ENCODE measurements at places on chromosomes 1 and 21.

GRCh38 chr1:15187175-15188129, 33.9 kb downstream of the TMEM51 start:
- no peaks in the 10 kb centered on the region for H3K36me3 ChIP-seq
- no peak for DNase-seq
- no peaks in the 10 kb centered on the region for H3K27me3 ChIP-seq

- peaks cover 3% of the 10 kb centered on the region for H3K27me3 ChIP-seq
- no peak overlapping the region for H3K27ac ChIP-seq
- peaks cover 1% of the 10 kb centered on the region for H3K4me1 ChIP-seq
- H3K36me3 ChIP-seq = no peaks in the 10 kb centered on the region
- DNase-seq = no peak
Measured at GRCh38 chr1:66476774-66477173, 57.2 kb upstream of the SGIP1 start.

- no peak overlapping the region for H3K27ac ChIP-seq
- H3K36me3 ChIP-seq = no peaks in the 10 kb centered on the region
Measured at GRCh38 chr21:33108228-33108627, 38.3 kb downstream of the OLIG1 start.

GRCh38 chr1:179976970-179977651, 22.5 kb downstream of the CEP350 start:
- H3K4me1 ChIP-seq = peaks cover 21% of the 10 kb centered on the region
- H3K4me3 ChIP-seq = no peak overlapping the region
- peak overlapping the region; percentile 27 for H3K27ac ChIP-seq
- H3K27me3 ChIP-seq = no peaks in the 10 kb centered on the region

DNA sequence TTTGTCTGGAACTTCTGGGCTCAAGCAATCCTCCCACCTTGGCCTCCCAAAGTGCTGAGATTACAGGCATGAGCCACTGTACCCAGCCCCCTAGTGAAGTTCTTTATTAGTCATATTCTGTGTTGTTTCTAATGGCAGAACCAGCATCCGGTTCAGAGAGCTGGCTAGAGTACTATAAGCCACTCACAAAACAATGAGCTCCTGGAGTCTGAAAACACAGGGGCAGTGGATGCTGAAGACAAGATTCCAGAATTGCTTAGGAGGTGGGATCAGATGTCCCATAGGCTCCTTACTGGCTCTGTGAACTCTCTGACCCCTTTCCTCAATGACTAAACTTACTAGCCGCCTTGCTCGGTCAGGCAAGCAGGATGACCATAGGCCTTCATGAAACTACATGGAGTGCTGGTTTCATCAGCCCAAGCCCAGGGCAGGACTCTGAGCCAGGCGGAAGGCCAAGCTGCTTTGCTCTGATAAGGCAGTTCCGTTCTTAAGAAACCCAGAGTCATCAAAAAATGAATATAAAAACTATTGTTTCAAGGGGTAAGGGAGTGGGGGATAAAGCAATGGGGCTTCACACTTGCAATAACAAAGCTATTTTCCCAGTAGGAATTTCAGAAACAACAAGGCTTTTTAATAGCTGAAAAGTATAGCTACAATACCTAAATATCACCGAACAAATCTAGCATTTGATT, 8.1 kb downstream of the MTHFR start:
- no peak for DNase-seq
- H3K36me3 ChIP-seq = peaks cover 28% of the 10 kb centered on the region
- peaks cover 15% of the 10 kb centered on the region for H3K4me1 ChIP-seq
- no peak overlapping the region for H3K4me3 ChIP-seq
- H3K27ac ChIP-seq = peak overlapping the region; percentile 25

DNA sequence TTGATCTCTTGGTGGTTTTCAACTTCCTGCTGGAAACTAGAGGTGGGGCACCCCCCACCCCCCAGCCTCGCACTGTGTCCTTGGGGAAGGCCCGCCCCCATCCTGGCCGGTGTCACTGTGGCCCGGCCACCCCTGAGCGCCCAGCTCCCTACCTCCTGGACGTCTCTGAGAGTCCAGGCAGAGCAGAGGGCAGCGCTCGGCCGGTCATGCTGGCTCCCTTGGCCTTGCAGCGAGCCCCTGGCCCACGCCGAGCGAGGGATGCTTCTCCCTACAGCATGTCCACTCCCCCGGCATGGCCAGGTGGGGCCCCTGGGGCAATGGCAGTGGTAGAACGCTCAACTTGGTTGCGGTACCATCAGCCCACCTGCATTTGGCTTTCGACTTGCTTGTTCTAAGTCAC, 28.7 kb upstream of the TRAPPC10 start:
- no peak for DNase-seq
- H3K4me1 ChIP-seq = peaks cover 14% of the 10 kb centered on the region
- H3K27ac ChIP-seq = no peak overlapping the region
- no peaks in the 10 kb centered on the region for H3K27me3 ChIP-seq

DNA sequence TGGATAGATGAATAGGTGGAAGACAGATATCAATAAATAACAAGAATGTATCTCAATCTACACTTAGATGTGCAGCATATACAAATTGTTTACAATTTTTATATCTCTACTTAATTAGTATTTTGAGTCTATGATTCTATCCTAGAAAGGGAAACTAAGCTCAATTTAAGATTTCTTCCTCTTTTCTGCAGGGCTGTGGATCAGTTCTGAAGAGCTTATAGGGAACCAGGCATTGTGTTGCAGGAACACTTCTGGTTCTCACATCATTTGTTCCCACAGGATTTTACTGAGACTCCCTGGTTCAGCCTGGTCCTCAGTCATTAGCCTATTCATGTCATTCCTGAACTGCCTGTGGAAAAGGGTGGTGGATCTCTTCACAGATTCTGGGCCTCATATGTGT, 105.8 kb downstream of the TNFSF18 start:
- no peak overlapping the region for H3K4me3 ChIP-seq
- DNase-seq = no peak
- peaks cover 34% of the 10 kb centered on the region for H3K4me1 ChIP-seq
- H3K27me3 ChIP-seq = no peaks in the 10 kb centered on the region
- no peak overlapping the region for H3K27ac ChIP-seq

GRCh38 chr1:172758259-172758658, 99.4 kb downstream of the FASLG start:
- no peak overlapping the region for H3K4me3 ChIP-seq
- no peaks in the 10 kb centered on the region for H3K27me3 ChIP-seq
- no peaks in the 10 kb centered on the region for H3K36me3 ChIP-seq
- H3K4me1 ChIP-seq = no peaks in the 10 kb centered on the region
- no peak overlapping the region for H3K27ac ChIP-seq
- no peak for DNase-seq

DNA sequence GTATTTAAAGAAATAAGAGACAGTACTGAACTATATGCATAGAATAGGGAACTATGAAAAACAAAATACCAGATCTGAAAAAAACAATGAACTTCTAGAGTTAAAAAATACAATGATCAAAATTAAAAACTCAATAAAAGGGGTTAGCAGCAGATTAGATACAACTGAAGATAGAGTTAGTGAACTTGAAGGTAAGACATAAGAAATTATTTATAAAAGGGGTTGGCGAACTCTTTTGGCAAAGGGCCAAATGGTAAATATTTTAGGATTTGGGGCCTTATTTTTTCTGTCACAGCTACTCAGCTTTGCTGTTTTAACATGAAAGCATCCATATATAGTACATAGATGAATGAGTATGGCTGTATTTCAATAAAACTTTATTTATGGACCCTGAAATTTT, 111.4 kb downstream of the ST3GAL3 start:
- no peaks in the 10 kb centered on the region for H3K4me1 ChIP-seq
- no peak for DNase-seq
- H3K27ac ChIP-seq = no peak overlapping the region
- H3K36me3 ChIP-seq = peaks cover 39% of the 10 kb centered on the region
- H3K27me3 ChIP-seq = no peaks in the 10 kb centered on the region

DNA sequence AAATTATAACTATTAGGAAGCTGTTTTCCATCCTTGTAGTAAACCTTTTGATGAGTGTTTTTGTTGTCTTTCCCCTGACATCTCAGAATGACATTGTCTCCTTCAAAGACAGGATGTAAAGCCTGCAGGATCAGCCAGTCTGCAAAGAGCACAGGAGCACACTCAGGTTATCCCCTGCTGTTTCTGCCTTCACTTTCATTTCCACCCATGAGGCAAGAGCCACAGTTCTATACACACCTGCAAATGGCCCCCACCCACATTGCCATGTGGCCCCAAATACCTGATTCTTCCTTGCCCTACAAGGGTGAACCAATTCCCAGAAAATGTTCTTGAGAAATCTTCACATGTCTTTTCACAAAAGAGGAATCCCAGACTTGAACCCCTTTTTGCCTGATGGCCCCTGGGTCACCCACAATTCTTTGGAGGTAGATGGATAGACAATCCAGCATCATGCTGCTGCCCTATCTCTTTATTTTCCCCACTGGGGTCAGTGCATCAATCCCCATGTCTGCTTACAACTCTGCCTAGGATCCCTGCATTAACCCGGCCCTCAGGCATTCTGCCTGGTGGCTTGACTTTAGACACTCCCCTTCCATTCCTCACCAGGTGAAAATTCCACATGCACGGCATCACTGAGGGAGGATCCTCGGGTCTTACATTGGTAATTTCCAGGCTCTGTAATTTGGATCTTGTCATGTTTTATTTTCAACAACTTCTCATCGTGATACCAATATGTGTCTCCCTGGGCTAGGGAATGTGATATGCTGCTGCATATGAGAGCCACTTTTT, 2.6 kb downstream of the FCRL3 start:
- H3K4me1 ChIP-seq = no peaks in the 10 kb centered on the region
- H3K27me3 ChIP-seq = peaks cover 47% of the 10 kb centered on the region
- DNase-seq = no peak
- no peaks in the 10 kb centered on the region for H3K36me3 ChIP-seq

DNA sequence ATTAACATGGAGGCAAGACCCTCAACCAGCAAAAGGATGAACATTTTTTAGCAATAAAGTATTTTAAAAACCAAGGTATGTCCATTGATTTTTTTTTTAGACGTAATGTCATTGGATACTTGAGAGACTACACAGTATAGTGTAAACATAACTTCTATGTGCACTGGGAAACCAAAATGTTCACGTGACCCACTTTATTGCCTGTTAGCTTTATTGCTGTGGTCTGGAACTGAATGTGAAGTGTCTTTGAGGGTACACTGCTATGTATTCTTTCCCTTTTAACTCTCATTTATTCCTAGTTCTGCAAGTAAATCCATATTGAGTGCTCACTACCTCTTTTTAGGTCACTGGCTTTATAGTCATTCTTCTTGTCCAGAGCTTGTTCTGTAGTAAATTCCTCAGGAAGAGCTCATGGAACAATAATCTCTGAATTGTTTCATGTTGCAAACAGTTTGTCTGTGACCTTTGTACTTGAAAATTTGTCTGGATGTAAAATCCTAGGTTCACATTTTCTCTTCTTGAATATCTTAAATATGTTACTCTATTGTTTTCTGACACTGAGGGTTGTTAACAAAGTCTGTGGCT, 20.6 kb downstream of the ABCD3 start:
- H3K27ac ChIP-seq = no peak overlapping the region
- peaks cover 56% of the 10 kb centered on the region for H3K36me3 ChIP-seq
- no peak for DNase-seq
- H3K27me3 ChIP-seq = no peaks in the 10 kb centered on the region
- H3K4me1 ChIP-seq = no peaks in the 10 kb centered on the region

DNA sequence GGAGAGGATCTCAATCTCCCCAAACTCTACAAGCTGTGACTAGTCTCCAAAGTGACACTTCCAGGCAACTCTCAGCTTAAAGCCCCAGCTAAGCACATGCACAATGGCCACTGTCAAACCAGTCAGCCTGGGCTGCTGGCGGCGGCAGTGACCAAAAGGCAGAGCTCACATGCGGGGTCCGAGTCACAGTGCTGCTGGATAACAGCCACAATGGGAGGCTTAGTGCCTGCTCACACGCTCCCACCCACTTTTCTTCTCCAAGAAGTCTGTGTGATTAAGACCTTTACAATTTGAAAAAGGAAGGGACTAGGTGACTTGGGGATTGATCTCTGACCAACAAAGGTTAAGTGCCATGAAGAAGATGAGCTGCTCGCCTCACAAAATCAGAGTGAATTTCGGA, 16.8 kb downstream of the RIPK4 start:
- H3K4me1 ChIP-seq = peaks cover 32% of the 10 kb centered on the region
- H3K4me3 ChIP-seq = no peak overlapping the region
- no peak for DNase-seq
- peaks cover 21% of the 10 kb centered on the region for H3K36me3 ChIP-seq

- peaks cover 21% of the 10 kb centered on the region for H3K27me3 ChIP-seq
- no peaks in the 10 kb centered on the region for H3K36me3 ChIP-seq
- no peaks in the 10 kb centered on the region for H3K4me1 ChIP-seq
- no peak overlapping the region for H3K4me3 ChIP-seq
- DNase-seq = no peak
Measured at GRCh38 chr1:41572224-41572623, 87.7 kb upstream of the EDN2 start.

- H3K27ac ChIP-seq = peak within 1 kb of the TSS; percentile 57
- H3K27me3 ChIP-seq = no peaks in the 10 kb centered on the region
- H3K4me3 ChIP-seq = peak within 1 kb of the TSS; percentile 42
- peaks cover 4% of the 10 kb centered on the region for H3K36me3 ChIP-seq
Measured at GRCh38 chr1:10449751-10450150, at the start of gene CORT. Gene CORT, plus strand, starts transcription at chr1:10450031. Its CDS starts 193 bp downstream, at chr1:10450224.

DNA sequence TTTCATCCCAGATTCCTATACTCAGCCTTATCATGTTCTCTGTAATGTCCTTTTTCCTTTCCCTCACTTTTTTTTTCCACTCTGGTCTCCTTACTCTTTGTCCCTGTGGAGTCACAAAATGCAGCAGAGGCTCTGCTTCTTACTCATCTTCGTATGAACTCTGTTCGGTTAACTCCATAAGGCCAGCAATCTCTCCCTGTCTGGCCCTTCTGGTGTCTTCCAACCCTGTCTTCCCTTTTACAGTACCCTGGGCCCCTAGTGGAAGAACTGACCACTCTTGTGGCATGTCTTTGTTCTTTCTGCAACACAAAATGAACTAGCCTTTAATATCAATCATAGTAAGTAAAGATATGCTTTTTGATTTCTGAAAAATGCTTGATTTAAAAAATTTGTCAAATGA, 7.1 kb downstream of the CD101 start:
- no peaks in the 10 kb centered on the region for H3K27me3 ChIP-seq
- no peak overlapping the region for H3K4me3 ChIP-seq
- no peak for DNase-seq
- no peak overlapping the region for H3K27ac ChIP-seq
- H3K36me3 ChIP-seq = peaks cover 2% of the 10 kb centered on the region

- no peaks in the 10 kb centered on the region for H3K36me3 ChIP-seq
- peaks cover 83% of the 10 kb centered on the region for H3K4me1 ChIP-seq
- no peak for DNase-seq
Measured at GRCh38 chr1:115073298-115074087, 15.8 kb downstream of the TSPAN2 start.

- no peaks in the 10 kb centered on the region for H3K4me1 ChIP-seq
- no peaks in the 10 kb centered on the region for H3K27me3 ChIP-seq
- DNase-seq = no peak
- no peaks in the 10 kb centered on the region for H3K36me3 ChIP-seq
Measured at GRCh38 chr1:91120421-91120820, 98.6 kb upstream of the ZNF644 start.

- no peak overlapping the region for H3K4me3 ChIP-seq
- H3K36me3 ChIP-seq = peaks cover 11% of the 10 kb centered on the region
- no peaks in the 10 kb centered on the region for H3K27me3 ChIP-seq
- no peak for DNase-seq
- H3K4me1 ChIP-seq = peaks cover 18% of the 10 kb centered on the region
Measured at GRCh38 chr1:61754545-61754944, 12.3 kb downstream of the PATJ start.

Measured in mesothelial cell of epicardium (in vitro differentiated cells).